Astrocyte of the spinal cord (primary cell): ENCODE measurements at places on chromosomes 4 and X.

DNA sequence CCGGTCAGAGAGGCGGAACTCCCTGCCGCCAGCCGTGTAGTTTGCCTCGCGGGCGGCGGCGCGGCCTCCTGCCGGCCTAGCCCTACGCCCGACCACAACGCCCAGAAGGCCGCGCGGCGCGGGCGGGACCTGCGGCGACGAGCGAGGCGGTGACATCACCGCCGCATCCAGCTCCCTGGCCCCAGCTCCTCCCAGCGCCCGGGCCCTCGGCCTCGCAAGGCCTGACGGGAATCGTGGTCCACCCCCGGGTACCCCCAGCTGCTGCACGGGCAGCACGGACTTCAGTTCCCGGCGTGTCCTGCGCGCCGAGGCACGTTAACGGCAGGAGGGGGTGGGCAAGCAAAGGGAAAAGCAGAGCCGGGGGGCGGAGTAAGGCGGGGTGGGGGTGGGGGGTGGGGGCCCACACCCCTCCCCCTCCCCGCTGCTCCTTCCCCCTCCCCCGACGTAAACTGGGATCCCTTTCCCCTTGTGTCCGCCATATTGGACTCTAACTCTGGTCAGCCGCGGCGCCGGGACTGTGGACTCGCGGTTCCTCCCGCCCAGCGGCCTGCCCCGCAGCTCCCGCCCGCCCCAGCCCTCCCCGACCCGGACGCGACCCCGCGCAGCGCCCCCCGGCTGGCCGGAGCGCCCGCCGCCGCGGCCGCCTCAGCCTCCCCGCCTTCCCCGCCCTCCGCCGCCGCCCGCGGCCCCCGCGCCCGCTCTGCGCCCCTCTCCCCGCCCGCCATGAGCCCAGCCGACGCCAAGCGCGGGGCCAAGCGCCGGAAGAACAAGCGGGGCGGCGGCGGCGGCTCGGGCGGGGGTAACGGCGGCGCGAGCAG, at the start of gene FAM193A:
FAM193A (plus strand) TSS at position 455 of the 818 bp plus-strand sequence; CDS start at position 724, 269 bp downstream.
- DNase-seq, result peak; percentile 100

DNA sequence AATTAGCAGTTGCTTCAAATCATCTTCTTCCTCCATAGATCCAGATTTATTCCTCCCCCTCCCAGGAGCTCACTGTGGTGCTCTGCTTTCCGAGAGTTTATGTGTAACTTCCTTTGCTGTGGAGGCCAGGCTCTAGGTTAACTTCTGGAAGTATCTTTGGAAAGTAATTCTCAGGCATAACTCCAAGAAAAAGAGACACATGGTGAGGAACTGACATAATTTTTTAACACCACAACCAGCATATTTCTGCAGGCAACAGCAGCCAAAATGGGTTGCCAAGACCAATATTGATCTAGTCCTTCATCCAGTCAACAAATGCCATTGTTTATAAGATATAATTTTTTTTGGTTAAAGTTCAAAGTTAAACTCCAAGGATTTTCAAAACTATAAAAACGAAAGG, 114.5 kb upstream of the RBPJ start:
- DNase-seq, result peak; percentile 95

GRCh38 chr4:159024266-159024665, 78.6 kb upstream of the RAPGEF2 start:
- DNase-seq, result no peak

DNA sequence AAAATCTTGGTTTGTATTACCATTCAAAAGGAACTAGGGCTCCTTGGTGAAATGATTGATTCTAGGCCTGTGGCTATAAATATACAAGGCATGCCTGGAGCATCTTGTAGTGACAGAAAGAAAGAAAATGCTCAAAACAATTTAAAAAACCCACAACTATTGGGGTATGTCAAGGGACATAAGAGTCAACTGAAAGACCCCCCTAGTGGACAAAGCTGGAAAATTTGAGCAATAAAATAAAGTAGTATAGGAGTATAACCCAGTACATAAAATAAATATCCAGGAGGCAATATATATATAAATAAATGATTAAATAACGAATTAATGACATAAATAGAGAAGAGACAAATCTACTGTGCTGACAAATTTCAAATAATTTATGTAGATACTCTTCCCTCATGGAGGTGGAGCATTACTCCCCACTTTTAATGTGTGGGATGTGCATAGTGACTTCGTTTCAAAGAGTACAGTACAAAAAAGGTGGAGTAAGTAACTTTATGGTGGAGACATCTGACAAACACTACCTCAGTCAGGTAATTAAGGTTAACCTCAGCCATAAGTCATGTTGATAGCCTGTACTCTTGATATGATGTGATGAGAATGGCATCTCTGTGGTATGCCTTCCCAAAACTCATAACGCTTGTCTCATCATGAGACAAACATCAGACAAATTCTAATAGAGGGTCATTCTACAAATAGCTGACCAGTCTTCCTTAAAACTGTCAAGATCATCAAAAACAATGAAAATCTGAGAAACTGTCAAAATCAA, 185.0 kb upstream of the GLRA2 start:
- no peak for DNase-seq

- DNase-seq, result peak; percentile 2
Measured at GRCh38 chr4:153045111-153045982, 109.2 kb downstream of the FHDC1 start.

- no peak for DNase-seq
Measured at GRCh38 chr4:187139141-187139540, 415.5 kb upstream of the FAT1 start.

DNA sequence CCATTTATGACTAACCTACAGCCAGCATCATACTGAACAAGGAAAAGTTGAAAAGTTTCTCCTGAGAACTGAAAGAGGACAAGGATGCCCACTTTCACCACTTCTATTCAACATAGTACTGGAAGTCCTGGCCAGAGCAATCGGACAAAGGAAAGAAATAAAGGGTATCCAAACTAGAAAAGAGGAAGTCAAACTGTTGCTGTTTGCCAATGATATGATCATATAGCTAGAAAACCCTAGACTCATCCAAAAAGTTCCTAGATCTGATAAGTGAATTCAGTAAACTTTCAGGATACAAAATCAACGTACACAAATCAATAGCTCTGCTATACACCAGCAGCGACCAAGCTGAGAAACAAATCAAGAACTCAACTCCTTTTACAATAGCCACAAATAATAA, 64.5 kb downstream of the CENPC start:
- no peak for DNase-seq

DNA sequence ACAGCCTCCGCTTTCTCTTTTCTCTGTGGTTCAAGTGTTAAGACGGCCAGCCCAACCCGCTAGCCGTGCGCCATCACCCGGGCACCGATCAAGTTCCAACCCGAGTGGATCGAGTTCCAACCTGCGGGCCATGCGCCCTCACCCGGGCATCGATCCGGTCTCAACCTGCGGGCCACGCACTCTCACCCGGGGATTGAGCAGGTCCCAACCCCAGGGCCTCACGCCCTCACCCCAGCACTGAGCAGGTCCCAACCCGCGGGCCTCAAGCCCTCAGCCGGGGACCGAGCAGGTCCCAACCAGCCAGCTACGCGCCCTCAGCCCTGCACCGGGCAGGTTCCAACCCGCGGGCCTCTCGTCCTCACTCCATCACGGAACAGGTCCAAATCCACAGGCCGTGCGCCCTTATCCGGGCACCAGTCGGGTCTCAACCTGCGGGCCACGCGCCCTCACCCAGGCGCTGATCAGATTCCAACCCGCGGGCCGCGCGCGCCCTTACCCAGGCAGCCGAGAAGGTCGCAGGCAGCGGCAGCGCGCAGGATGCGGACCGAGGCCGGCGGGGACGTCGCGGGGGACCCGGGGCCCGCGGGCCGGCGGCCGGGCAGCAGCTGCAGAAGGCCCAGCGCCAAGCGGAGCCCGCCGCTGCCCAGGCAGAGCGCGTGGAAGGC, 443 bp downstream of the GPR143 start:
- DNase-seq, result no peak

- DNase-seq, result no peak
Measured at GRCh38 chr4:85953651-85954018, 406.2 kb downstream of the MAPK10 start.

DNA sequence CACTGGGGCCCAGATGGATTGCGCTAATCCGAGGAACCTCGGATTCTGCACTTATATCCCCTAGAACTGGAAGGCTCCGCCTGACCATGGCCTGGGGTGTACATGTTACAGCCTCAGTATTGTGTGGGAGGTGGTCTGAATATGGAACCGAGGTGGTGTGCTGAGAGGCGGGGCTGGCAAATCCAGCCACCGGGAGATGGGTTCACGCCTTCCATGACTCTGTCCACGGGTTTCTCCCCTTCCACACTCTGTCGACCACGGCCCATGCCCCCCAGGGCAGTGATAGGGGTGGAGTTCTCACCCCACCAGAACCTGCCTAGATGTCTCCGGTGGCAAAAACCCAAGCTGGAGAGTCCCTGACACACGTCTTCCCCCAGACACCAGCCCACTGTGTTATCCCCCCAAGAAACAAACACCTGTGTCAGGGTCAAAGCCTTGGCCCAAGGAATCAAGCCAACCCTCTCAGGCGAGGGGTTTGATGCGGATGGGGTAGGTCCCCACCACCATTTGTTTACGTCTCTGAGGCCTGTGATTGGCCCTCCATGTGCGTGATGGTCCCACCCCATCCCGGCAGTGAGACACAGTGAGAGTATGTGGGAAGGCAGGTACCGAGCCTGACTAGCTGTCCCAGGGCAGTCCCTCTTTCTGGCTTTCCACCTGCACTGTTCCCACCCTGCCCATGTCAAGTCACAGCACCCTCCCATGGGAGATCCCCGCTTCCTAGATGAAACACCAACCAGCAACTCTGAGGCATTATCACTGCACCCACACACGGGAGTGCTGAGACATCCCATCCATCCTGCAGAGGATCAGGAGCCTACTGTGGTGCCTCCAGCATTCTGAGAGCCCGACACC, 6.6 kb upstream of the LOC101059915 start:
- no peak for DNase-seq

DNA sequence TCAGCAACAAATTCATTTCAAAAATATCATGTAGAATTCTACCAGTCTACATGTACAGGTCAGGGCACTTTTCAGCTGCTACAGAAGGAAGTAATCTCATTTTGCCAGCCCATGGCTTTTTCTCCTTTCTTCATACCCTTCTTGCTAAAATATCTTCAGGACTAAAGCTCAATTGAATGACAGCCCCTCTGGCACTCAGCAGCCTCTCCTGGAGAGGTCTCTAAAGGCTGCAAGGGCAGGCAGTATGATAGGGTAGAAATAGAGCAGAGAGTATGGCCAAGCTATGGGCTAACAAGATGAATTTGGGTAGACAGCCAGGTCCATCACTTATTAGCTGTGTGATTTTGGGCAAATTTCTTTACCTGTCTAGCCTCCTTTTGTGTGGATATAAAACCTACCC, 224.6 kb upstream of the RPL34 start:
- no peak for DNase-seq

GRCh38 chr4:111210595-111210994, 587.7 kb upstream of the PITX2 start:
- DNase-seq, result no peak

- DNase-seq, result no peak
Measured at GRCh38 chrX:18558799-18559198, 113.1 kb downstream of the RS1 start.

- no peak for DNase-seq
Measured at GRCh38 chr4:141294306-141294705, 73.6 kb downstream of the ZNF330 start.

- DNase-seq, result peak; percentile 32
Measured at GRCh38 chrX:12901486-12901885, 4.9 kb upstream of the TLR8 start.

DNA sequence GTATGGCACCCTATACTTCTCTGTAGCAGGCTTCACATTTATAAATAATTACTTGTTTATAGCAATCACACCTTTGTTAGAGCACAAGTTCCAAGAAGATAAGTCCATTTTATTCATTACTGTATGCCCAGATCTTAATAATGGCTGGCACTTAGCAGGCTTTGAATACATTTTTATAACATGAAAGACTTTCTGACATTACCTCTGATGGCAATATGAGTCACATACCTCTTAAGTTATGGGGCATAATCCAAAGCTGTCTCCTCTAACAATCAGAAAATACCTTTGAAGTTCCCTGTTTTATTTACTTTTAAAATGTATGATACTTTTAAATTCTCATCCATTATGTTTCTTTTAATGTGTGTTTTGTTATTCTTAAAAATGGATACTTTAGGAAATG, 12.2 kb downstream of the SCRG1 start:
- DNase-seq, result no peak

- DNase-seq, result peak; percentile 74
Measured at GRCh38 chr4:13329963-13330362, 154.2 kb downstream of the RAB28 start.

DNA sequence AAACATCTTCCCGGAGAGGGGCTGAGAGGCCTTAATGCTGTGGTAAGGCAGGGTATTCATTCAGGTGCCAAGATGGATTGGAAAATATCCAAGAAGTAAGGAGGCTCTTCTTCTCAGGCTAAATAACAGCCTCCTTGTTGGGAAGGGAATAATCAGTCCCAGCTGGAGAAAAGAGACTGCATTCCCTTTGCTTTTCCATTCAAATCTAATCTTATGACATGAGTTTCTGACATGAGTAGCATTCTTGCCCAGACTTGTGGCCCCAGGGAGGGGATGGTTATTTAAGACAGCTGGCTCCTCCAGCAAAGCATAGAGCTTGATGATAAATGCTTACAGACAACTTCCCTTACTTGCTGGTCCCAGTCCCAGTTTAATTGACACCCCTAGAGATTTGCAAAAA, 98.3 kb downstream of the DCLK2 start:
- DNase-seq, result peak; percentile 42

DNA sequence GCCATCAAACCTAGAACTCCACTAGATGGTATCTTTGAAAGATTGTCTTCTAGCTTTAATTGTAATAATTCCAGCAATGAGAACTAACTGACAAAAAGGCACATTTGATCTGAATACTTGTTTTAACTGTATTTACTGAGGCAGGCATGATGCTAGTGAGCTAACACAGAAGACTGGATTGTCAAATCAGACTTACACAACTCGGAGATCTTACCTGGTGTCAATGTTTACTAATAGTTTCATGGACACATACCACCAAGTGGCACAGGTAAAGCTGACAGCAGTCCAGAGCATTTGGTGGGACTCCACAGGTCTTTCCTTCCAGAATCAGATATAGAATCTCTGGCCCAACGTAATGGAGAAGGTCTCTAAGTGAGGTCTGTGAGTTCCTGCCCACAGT, 229.9 kb upstream of the BOD1L1 start:
- DNase-seq, result no peak

DNA sequence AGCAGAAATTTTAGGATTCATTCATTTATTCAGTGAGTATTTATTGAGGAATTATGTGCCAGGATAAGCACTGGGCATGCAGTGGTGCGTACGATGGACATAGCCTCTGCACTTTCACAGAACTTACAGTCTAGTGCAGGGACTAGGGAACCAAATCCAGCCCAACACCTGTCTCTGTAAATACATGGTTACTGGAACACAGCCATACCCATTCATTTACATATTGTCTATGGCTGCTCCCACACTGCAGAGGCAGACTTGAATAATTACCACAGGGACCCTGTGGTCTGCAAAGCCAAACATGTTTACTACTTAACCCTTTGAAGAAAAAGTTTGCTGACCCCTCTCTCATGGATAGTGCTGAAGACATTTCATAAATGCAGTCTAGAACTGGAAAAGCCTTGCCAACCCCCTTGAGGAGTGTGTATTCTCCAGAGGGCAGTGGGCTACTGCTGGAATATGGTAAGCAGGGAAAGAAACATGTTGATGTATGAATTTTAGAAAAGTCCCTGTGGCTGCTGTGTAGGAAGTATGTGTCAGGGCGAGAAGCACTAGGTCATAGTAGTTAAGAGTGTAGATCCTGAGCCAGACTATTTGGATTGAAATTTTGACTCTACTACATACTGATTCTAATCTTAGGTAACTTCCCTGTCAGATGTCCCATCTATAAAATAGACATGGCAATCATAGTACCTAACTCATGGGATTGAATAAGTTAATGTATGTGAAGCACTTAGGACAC, 75.5 kb downstream of the GALNT7 start:
- no peak for DNase-seq

- no peak for DNase-seq
Measured at GRCh38 chr4:8829584-8829983, 42.1 kb downstream of the HMX1 start.
